ENCODE measurements at places on chromosomes 5 and 9.

GRCh38 chr9:92562461-92562967, 26.7 kb upstream of the ECM2 start:
- DNase-seq, result no peak

GRCh38 chr5:124952079-124952478, 205.6 kb upstream of the ZNF608 start:
- DNase-seq, result no peak

DNA sequence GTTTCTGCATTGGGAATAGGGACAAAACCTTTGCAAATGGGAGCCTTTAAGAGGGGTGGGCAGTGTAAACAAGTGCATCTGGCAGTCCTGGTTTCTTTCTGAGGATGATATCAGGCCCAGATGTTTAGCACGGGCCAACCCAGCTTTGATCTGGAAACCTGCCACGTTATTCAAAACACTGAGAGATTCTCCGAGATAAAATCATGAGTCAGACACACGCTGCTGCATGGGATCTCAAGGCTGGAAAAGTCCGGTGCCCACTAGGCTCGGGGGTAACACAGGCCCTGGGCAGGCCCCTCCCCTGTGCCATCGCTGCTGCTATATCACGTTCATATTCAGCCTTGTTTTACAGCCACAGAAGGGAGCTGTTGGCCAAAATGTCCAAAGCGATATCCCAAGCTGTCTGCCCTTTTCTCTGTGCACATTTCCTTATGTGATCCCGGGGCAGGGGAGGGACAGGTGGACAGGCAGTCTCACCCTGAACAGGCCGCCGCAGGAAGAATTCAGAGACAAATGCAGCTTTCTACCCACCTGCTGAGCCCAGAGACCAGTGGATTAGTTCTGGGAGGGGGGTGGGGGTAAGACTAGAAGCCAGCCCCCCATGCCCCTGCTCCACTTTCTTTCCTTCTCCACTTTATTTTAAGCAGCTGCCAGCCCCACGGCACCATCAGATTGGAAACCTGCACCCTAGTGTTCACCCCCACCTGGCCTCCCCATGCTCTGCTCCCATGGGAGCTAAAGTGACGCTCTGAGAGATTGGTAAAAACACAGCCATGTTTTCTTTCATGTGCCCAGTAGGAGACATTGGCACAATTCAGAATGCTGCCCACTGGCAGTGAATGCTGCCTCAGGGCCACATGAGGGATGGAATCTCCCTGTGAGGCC, 63.1 kb downstream of the TMOD1 start:
- DNase-seq, result peak; percentile 43

DNA sequence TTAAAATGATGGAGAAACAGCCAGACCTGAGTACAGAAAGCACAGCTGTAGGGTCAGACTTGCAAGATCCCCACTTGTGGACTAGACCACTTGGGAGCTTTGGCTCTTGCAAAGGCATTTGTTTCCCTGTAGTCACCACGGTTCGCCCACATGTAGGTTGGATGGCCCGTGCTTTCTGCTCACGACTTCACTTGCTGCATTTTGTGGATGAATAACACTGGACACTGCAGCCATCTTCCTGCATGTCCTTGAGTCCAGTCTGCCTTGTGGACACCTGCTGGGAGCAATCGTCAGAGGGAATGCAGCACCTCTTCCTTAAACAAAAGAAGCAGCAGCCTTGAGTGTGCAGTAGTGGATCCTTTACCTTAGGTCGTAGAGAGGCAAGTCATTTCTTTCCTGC, 372.9 kb upstream of the IRX2 start:
- no peak for DNase-seq

DNA sequence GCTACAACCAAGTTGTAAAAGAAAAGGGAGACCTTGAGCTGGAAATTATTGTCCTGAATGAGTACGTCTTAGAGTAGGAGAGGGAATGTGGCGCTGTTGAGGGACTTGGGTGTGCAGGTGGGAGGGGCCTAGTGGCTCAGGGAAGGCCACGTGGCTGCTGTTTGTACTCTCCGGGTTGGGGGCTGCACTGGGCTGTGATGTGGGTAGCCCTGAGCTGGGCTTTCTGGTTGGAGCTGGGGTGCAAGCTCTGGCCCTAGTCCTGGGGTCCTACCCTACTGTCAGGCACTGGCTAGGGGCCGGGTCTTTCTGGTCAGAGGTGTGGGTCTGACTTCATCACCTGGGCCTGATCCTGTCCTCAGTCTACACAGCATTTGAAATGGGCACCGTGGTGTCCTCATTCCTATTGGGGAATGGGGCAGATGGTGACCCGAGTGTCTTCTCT, 19.1 kb upstream of the GLE1 start:
- no peak for DNase-seq

- no peak for DNase-seq
Observed at GRCh38 chr9:92725266-92725545, 39.4 kb downstream of the BICD2 start.

DNA sequence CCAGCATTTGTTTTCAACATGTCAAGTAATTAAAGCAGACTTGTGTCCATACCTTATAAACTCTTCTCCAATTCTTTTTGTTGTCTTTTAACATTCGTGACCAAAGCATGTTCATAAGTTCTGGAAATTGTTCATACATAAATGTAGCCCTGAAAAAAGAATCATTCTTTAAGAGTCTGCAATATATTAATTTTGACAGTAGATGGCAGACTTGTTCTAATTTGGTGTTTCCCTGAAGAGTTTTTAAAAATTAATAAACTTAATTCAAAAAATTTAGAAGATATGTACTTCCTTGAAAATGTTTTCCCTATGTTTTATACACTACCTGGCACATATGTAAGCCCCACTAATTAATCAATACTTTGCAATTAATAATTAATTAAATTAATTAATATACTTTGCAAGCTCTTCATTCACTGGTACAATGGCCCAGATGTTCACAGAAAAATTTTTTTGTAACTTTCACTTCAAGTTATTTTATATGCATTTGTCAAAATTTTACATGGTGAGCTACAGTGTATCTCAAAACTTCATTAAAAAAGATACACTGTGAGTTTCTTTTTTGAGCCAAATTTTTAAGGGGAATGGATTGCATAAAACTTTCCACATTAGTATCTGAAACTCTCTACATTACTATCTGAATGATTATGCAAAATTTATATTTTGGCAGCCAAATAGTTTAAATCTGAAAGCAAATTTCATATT, 42.1 kb downstream of the CLINT1 start:
- no peak for DNase-seq

DNA sequence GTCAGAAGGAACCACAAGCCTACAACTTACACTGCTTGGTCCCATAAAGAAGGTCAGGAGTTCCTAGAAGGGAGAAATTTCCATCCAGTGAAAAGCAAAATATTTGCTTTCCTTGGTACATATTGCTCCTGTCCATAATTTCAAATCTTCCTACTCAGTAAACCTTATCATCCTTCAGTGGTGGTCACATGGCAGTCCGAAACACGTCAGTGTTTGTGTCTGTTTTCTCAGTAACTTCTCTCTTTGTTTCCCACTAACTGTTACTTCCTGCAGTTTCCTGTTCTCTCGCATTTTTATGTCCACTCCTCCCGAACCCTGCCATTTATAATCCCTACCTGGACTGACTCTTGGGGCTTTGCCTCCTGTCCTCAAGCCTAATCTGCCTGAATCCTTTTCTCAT, 129.1 kb downstream of the FANCC start:
- DNase-seq, result no peak

GRCh38 chr9:122386311-122386872, 15.6 kb downstream of the PTGS1 start:
- no peak for DNase-seq

GRCh38 chr5:157269165-157269671, 3.3 kb downstream of the CYFIP2 start:
- peak; percentile 66 for DNase-seq

DNA sequence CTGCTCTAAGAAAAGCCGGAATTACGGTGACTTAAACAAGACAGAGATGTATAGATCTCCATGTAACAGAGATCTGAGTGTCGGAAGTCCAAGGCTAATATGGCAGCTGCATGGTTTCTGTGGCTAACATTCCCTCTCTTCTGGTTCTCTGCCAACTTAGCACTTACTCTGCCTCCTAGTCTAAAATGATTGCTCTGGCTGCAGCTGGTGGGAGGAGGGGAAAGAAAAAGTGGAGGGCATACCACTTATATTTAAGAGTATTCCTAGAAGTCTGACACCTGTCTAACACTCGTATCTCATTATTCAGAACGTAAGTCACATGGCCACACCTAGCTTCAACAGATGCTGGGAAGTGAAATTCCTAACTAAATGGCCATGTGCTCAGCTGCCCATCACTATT, 551.5 kb upstream of the TLE4 start:
- DNase-seq, result no peak

DNA sequence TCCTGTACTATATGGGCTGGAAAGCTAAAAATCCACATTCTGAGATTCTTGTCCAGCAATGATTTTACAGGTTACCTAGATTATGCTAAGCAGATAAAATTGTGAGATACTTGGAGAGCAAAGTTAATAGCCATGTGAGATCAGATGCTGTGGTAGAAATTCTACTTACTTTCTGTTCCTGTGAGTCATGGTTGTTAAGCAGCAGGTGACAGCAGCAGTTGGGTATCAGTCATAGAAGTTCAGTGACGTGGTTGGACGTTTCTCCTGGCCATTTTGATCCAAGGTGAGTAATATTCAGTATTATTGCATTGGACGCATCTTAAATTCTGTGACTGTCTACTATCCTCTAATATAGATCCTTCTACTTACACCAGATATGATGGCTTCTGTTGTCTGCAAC, 524.5 kb downstream of the TMEM38B start:
- DNase-seq, result no peak

- no peak for DNase-seq
Observed at GRCh38 chr5:57209316-57210040, 35.6 kb downstream of the GPBP1 start.

- DNase-seq, result no peak
Observed at GRCh38 chr5:97167435-97167834, 15.6 kb downstream of the RIOK2 start.

DNA sequence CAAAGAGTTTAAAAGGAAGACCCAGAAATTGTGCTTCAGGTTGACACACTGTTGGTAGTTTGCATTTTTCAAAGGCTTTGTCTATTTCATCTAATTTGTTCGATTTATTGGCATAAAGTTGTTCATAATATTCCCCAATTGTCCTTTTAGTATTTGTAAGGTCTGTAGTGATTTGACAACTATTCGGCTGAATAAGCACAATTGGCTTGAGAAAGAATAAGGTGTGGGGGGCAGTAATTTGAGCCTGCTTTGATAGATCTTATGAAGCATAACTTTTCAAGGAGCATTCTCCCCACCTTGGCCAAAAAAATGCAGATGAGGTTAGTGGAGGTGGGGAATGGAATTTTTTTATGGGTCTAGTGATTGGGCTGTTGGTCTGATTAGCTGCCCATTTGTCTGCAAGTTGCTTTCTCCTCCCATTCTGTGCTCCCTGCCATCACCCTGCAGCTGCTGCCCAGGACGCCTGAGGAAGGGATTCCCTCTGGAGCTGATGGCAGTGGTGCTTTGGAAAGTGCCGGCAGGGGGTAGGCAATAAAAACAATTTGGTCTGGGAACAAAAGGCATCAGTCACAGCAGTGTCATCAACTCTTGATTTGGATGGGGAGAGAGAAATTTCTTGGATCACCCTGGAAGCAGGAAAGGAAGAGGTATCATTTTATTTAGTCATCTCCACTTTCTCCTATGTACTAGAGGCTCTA, 26.6 kb downstream of the WNT8A start:
- peak; percentile 47 for DNase-seq

DNA sequence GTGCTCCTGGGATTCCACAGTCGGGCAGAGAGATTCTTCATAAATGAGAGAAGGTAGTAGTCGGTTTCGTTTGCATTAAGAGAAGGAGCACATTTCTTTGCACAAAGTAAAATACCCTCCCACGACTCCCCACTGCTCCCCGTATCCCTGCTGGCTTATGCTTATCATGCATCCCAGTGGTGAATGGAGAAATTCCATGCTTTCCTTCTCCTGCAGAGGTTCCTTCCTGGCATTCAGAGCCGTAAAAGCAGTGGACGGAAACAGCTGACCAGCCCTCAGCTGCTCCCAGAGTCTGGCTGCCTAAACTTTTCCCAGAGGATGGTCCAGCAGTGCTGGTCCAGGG, 93.1 kb downstream of the C9orf152 start:
- no peak for DNase-seq

DNA sequence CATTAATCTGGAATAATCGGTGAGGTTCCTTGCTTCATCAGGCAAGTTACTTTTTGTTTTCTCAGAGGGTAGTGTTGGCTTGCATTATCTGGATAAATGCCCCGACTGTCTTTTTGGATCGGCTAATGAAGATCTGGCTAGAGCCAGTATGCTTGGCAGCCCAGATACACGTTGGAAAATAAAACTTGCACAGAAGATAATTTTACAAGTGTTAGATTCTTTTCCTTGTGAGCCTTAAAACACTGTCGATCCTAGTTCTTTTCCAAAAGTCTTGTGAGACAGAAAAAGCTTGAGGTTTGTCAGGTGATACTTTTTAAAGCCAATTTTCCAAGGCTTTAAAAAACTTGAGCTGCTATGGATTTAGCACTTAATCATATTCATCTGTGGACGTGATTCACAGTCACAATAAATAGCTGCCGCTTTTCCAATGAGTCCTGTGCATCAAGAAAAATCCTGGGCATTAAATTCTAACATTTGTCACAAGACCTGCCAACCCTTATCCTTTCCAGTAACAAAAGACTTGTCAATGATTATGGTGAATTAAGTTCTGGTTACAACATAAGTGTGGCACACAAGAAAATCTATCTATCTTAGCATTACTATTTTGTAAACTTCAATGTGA, 68.5 kb downstream of the PRLR start:
- peak; percentile 4 for DNase-seq

- DNase-seq, result no peak
Observed at GRCh38 chr9:104774831-104775573, 11.1 kb downstream of the NIPSNAP3B start.

GRCh38 chr9:14627513-14627912, 65.7 kb downstream of the ZDHHC21 start:
- DNase-seq, result no peak

DNA sequence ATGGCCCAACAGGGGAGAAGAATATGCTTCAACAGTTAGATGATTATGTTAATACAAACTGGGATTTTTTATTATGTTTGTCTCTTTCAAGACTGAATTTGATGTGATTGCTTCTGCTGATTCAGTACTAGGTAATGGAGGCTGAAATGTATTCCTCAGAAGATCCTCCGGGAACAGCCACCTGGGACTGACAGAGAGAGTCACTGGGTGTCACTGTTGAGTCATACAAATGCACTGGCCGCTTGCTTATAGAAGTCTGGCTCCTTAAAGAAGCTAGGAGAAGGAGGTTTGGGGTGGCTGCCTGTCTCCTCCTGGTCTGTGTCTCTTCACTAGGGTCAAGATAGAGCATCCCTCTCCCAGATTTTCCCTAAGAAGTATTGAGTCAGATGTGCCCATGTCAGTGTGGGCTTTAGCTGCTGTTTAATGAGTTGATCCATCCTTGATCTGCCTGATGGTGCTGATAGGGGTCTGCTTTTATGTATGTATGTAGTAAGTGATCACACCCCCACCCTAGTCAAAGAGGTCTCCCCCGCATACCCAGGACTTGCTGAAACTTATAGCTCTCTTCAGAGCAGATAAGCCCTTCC, 773.4 kb downstream of the BRINP1 start:
- peak; percentile 52 for DNase-seq
